ENCODE measurements at places on chromosomes 4 and X.

- DNase-seq = no peak
Observed at GRCh38 chrX:102491766-102492165, 20.2 kb upstream of the TCP11X2 start.

DNA sequence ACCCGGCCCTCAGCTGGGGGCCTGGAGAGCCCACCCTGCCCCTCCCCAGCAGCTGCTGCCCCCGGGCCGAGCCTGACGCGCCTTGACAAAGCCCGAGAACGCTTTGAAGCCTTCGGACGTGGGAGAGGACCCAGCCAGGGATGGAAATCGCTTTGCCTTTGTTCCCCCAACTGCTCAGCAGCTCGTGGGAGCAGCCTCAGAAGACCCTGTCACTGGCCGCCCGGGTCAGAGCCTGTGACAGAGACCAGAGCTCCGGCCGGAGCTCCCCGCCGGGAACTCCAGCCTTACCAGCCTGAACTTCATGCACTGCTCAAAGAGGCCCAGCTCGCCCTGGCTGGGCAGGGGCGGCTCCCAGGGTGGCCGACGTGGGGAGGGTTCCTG lies 2.6 kb upstream of the SLC6A8 start:
- peak; percentile 60 for DNase-seq

GRCh38 chr4:7410446-7410845 lies 24.3 kb downstream of the PSAPL1 start:
- DNase-seq = no peak

DNA sequence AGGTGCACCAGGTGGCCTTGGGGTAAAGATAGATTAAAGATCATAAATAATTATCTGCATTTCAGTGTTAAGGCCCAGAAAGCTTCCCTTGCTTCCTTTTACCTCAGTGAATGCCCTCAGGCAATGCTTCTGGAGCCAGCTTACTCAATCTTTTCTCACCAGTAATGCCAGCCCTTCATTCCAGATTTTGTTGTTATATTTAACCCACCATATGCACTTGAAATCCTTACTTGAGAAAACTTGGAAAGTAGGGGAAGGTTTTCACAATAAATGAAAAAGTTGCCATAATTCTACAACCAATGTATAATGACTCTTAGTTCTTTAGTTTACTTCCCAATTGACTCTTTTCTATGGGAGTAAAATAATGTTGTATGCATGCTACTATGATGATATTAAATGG lies 17.1 kb upstream of the PBDC1 start:
- no peak for DNase-seq

GRCh38 chr4:3670521-3671519 lies 95.4 kb upstream of the ADRA2C start:
- DNase-seq = peak; percentile 64

- DNase-seq = no peak
Observed at GRCh38 chrX:135086197-135086854, 34.0 kb downstream of the ETDB start.

GRCh38 chr4:58093352-58093751 lies 983.2 kb upstream of the IGFBP7 start:
- no peak for DNase-seq

- no peak for DNase-seq
Observed at GRCh38 chrX:150225266-150225665, 137.9 kb upstream of the MAMLD1 start.

DNA sequence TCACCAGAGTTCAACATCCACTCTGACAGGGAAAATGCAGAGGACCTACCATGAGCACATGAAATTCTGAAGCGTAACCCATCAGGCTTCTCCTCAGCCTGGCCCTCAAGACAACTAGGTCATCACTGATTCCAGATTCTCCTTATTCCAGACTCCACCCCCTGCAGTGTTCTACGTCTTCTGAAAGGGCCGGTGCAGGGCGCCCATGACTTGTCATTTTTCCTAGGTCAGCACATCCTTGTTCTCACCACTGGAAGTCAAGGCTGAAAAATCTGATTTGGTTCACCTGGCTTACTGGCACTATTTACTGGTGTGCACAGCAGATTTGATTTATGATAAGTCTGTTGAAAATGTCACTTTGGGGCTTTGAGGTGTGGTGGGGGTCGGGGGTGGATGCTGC lies 140.9 kb upstream of the KLF3 start:
- no peak for DNase-seq

- DNase-seq = no peak
Observed at GRCh38 chrX:71181558-71181909, 36.9 kb downstream of the NLGN3 start.

DNA sequence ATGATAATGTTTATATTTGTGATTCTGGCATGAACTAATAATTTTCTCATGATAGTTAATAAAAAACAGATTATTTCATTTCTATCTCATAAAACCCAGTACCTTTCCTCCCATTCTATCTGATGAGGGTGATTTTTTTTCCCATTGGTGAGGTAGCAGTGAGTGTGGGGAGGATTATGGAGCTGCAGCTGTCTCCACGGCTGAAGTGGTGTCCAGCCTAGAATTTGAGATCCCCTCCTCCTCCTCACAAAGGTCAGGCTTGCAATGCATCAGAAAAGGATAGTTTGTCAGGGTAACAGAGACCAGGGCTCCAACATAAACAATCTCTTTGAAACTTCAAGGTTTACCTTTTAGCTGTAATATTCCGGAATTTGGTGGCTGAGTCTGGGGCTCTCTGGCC lies 60.9 kb downstream of the C4orf51 start:
- no peak for DNase-seq

DNA sequence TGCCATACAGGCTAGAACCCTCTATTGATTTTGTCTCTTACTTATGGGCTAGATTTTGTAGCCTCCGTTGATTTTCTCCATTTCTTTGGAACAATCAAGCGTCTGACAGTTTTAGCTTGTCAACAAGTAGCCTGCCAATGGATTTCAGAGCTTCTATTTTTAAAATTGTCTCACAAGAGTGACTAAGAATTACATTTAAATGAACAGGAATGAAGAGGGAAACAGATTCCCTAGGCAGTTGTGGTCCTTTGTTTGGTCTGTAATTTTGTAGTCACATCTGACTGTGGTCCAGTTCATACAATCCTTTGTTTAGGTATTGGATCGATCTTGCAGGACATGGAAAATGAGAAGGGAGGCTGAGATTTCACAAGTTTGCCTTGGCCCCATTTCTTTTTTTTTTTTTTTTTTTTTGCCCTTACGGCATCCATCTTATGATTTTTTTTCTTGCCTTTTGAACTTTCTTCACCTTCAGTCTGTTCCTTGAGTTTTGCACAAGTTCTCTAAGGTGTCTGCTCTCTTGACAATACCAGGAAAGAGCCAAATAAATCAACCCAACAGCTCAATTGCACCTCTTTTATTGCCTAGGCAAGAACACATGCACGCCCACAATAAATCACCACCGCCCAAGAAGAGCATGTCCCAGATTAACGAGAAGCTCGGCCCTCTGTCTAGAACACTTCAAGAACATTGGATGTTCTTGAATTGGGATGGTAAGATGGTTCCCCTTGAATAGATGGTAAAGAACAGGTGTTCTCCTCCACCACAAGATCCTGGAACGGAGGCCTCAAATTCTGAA lies 86.5 kb upstream of the EGFL6 start:
- DNase-seq = no peak

DNA sequence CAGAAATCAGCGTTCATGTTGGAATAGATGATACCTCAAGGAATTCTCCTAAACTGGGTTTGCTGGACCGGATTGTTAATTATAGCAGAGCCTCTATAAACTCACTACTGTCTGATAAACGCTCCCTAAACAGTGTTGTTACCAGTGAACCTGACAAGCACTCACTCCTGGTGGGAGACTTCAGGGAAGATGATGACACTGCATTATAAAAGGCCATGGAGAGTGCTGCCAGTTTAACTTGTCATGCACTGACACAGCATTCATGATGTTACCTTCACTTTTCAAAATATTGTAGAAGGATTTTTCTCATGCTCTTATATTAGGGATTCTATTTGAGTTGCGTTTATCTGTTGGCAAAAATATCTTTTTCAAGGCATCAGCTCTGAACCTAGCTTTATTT lies 57.7 kb upstream of the PGK1 start:
- DNase-seq = no peak

GRCh38 chrX:83508526-83509253 lies 600 bp downstream of the POU3F4 start:
- no peak for DNase-seq

- DNase-seq = no peak
Observed at GRCh38 chrX:105017641-105018040, 202.9 kb downstream of the TEX13A start.

GRCh38 chr4:8041172-8041571 lies 101.5 kb upstream of the AFAP1 start:
- no peak for DNase-seq

GRCh38 chrX:53718073-53718472 lies 31.6 kb upstream of the HUWE1 start:
- DNase-seq = no peak

GRCh38 chr4:113141901-113142346 lies 92.5 kb downstream of the ANK2 start:
- DNase-seq = no peak

DNA sequence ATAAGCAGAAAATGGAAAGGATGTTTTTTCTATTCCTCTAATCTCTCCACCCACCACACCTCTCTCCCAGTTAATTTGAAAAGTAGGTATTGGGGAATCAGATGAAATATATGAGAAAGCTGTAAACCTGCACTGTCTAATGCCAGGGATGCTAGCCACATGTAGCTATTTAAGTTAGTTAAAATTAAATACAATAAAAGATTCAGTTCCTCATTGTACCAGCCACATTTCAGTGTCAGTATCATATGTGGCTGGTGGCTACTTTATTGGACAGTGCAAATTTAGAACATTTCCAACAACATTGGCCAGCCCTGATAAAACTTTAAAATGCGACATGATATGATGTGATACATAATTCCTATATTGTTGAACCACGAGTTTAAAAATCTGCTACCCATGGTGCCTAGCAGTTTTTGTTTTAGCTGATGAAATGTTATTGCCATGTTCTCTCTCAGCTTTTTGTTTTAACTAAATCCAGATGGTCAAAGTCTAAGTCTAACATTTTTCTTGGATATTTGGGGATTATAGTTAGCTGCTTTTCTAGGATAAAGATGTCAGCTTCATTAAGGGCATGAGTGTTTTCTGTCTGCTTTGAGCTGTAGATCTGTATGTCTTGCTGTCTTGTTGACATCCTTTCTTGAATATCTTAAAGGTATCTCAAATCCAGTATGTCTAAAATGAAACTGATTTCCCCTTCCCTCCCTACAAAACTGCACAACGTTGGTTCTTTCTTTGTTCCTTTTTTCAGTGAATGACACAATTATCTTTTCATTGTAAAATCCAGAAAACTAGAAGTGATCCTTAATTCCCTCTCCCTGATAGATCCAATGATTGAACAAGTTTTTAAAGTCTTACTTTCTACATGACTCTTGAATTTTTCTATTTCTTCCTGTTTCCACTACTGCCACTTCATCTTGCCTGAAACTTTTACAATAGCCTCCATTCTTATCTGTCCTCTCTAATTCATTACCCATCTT lies 6.2 kb downstream of the ARFIP1 start:
- DNase-seq = no peak

DNA sequence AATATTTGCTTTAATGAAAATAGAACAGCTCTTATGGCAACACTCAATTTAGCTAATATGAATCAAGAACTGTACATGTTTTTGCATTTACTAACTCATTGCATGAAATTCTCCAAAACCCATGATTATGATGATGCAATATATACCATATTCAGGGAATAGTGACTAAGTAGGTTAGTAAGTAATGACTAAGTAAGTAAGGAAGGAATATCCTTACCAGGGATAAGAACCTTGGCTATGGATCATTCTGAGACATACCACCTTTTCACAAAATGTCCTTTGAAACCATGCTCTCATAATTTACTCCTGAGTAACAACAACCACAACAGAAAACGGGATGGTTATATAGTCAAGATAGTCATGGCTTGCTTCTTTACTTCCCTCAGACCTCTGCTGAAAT lies 1513.0 kb downstream of the STIM2 start:
- no peak for DNase-seq

- DNase-seq = no peak
Observed at GRCh38 chr4:83821493-83821892, 285.6 kb downstream of the GPAT3 start.

GRCh38 chr4:162392946-162393345 lies 229.1 kb upstream of the FSTL5 start:
- DNase-seq = no peak

DNA sequence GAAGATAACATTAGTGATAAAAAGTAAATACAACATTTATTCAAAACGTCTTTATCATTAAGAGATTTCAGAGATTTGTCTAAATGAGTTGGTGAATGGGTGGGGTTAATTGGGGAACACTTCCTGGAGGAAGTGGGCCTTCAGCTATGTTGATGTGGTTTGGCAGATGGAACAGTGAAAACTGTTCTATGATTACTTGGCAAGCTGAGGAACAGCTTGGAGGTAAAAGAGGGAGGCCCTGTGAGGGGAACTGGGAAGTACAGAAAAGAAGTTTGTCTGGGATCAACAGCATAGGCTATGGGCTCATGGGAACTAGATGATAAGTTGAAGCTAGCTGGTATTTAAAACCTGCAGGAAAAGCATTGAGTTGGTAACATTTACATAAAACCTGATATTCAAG lies 26.0 kb downstream of the OCRL start:
- no peak for DNase-seq

GRCh38 chr4:140302151-140302859 lies 71.1 kb upstream of the SCOC start:
- DNase-seq = no peak

DNA sequence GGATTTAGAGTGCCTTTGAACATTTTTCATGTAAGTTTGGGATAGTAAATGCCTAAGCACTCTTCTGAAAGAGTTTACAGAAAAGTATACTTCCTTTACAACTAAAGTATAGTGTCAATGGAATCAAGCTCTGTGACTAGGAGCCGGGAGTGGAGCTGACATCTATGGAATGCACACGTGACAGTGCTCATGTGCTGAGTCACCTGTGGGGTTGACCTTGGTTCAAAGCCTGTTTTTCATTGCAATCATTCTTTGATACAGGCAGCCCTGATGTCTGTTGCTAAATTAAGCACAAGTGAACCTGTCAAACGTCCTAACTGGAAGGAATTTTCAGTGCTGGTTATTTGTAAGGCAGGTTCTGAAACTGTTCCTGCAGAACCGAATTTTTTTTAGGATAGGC lies 82.5 kb downstream of the GPAT3 start:
- no peak for DNase-seq

DNA sequence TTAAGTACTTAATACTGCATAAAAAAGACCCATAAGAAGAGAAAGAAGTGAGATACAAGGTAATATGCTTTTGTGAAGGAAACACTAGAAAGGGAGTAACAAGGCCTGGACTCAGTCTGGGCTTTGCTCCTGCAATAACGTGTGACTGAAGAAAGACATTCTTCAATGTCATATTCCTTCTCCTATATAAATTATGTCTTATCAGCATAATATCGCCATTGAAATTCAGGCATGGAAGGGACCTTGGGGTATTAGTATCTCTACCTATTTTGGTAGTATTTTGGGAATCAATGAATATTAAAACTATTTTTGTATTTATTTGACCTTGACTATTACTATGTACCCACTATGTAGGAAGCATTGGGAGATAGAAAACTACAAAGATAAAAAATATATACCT lies 62.2 kb upstream of the GIMD1 start:
- no peak for DNase-seq

- no peak for DNase-seq
Observed at GRCh38 chr4:110632506-110633357, 9.9 kb upstream of the PITX2 start.

All from posterior vena cava (tissue), 2 donors.